OCI-M1 (cell line): ENCODE measurements at places on chromosomes 11 and 22.

GRCh38 chr11:16016468-16016829 is 339.9 kb downstream of the SOX6 start:
- DNase-seq: no peak

DNA sequence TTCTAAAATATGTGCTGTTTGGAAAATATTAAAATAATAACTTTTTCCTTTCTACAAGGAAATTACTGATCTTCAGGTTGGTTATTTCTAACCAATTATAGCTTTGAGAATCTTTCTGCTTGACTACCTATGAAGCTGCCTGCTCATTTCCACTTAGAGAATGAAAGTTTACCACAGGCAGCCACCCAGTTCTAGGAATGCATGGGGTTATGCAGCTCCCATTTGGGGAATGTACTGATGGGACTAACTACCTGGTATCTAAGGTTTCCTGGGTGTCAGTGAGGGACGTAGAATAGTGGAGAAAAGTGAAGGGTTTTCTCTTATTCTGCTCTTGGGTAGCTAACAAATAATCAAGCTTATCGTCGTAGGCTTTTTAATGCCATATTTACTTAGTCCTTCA is 73.4 kb downstream of the DEUP1 start:
- no peak for DNase-seq

DNA sequence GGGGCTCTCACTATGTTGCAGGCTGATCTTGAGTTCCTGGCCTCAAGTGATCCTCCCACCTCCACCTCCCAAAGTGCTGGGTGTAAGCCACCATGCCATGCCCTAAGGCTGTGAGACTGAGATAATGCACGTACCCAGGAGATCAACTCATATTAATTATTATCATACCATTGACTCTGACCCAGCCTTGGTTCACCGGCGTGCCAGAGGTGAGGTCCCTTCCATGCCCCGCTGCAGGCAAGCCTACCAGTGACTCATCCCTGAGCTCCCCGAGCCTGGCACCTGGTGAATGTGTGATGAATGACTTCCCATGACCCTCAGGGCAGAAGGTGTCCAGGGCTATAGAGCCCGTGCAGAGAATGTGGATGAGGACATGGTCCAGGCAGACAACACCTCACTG is 12.1 kb downstream of the GAL3ST1 start:
- no peak for DNase-seq

DNA sequence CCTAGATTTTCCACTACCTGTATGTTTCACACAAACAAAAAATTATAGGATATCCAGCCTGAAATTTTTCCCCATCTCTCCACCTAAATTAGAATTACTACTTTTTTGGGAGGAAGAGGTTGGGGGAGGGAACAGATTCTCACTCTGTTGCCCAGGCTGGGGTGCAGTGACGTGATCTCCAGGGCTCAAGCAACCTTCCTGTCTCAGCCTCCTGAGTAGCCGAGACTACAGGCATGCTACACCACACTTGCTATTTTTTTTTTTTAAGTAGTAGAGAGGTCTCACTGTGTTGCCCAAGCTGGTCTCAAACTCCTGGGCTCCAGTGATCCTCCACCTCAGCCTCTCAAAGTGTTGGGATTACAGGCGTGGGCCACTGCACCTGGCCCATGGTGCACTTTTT is 9.5 kb downstream of the JAML start:
- DNase-seq: no peak

DNA sequence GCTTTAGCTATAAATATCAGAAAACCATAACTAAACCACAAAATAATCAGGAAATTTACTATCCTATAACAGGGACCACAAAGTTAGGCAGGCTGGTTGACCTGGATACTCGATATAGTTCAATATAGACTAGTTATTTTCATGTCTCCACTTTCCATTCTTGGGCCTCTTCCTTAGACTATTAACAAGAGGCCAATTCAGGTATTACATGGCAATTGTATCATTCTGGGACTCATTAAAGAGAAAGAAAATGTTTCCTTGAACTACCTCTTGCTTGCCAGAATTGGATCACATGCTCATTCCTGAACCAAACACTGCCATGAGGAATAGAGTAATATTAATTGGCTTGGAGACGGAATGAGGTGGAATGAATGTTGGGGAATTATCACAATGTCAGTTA is 76.0 kb downstream of the EIF3M start:
- DNase-seq: no peak

GRCh38 chr11:11401960-11402535 is 49.0 kb upstream of the CSNK2A3 start:
- peak; percentile 57 for DNase-seq

DNA sequence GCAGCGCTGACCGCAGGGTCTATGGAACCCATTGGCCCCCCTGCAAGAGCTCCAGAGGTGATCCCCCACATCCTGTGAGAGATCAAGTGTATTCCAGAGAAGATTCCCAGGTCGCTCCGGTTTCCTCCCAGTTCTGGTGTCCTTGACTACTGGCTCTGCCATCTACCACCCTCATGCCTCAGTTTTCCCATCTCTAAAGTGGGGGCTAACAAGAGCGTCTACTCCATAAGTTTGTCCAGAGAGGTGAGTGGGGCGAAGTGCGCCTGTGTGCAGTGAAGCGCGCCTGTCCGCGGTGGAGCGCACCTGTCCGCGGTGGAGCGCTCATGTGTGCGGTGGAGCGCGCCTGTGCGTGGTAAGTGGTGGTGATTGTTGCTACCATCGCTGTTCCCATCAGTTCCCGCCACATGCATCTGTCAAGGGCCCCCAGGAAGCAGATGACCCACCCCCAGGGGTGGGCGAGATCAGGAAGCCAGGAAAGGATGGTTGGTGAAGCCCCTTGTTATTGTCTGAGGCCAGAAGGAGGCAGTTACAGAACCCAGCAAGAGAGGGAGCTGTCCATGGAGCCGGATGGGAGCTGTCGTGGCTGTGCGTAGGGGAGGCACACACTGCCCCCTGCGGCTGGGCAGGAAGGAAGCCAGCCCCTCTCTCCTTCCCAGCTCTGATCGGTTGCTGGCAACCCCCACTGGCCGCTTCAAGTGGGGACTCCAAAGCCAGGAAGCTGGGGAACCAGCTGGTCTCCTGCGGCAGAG is 73.2 kb upstream of the FGF3 start:
- DNase-seq: peak; percentile 55

DNA sequence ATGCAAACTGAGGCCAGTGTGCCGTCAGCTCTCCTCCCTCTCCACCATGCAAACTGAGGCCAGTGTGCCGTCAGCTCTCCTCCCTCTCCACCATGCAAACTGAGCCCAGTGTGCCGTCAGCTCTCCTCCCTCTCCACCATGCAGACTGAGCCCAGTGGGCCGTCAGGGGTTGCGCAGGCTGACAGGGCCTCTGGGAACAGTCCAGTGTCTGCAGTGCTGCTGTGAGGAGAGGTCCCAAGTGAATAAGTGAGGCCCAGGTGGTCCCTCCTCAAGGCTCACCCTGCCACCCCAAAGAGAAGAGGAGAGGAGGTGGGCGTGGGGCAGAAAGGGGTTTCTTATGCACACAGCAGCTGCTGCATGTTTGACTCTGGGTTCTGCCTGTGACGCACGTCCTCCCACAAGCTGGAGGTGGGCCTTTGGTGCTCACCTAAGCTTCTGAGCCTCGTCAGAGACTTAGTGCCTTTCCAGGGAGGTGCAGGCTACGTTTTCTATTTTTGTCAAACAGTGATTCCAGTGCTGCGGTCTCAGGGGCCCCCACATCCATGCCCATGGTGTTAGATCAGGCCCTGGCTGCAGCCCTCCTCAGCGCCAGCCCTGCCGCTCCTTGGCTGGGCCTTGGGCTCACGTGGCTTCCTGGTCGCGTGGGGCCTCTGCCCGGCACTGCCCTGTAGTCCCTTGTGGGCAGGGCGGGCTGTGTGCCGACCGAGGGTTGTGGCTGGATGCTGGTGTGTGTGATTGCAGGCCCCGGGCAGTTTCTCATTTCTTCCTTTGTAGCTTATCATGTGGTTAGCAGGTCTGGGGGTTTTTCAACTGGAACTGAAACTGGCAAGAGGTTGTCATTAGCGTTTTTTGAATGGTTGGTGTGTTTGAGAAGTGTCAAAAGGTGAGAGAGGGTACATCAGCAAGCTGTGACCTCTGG is 7.1 kb downstream of the TPCN2 start:
- DNase-seq: peak; percentile 54

DNA sequence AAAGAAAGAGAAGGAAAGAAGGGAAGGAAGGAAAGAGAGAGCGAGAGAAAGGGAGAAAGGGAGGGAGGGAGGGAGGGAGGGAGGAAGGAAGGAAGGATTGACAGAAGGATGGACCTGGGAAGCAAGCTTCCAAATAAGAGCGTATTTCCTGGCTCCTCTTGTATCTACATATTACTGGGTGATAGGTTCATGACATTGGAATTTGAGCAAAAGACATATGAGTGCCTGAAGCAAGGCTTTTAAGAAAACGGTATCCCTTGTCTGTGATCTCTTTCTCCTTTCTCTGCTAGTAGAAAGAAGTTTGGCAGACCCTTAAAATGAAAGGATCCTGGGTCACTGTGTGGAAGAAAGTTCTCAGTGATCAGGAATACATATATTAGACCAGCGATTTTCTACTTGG is 932.2 kb upstream of the CCDC90B start:
- DNase-seq: no peak

- no peak for DNase-seq
These were observed 42.0 kb upstream of the LIPT2 start for GRCh38 chr11:74535371-74536160.

GRCh38 chr11:86150847-86151173 is 81.9 kb upstream of the PICALM start:
- DNase-seq: no peak

- DNase-seq: no peak
These were observed 66.1 kb downstream of the CHST1 start for GRCh38 chr11:45599161-45599943.

GRCh38 chr11:17890325-17890724 is 122.5 kb downstream of the SERGEF start:
- DNase-seq: no peak

DNA sequence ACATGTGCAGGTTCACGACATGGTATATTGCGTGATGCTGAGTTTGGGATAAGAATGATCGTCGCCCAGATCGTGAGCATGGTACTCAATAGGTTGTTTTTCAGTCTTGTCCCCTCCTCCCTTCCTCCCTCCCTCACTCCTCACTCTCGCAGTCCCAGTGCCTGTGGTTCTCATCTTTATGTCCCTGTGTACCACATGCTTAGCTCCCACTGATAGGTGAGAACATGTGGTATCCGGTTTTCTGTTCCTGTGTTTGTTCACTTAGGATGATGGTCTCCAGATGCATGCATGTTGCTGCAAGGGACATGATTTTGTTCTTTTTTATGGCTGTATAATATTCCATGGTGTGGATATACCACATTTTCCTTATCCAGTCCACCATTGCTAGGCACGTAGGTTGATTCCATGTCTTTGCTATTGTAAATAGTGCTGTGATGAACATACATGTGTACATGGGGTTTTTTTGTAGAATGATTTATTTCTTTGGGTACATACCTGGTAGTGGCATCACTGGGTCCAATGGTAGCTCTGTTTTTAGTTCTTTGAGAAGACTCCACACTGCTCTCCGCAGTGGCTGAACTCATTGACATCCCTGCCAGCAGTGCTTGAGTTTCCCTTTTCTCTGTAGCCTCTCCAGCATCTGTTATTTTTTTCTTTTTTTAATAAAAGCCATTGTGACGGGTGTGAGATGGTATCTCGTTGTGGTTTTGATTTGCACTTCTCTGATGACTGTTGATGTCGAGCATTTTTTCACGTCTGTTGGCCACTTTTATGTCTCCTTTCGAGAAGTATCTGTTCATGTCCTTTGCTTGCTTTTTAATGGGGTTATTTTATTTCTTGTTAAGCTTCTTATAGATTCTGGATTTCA is 16.4 kb downstream of the ZBED4 start:
- DNase-seq: peak; percentile 9

DNA sequence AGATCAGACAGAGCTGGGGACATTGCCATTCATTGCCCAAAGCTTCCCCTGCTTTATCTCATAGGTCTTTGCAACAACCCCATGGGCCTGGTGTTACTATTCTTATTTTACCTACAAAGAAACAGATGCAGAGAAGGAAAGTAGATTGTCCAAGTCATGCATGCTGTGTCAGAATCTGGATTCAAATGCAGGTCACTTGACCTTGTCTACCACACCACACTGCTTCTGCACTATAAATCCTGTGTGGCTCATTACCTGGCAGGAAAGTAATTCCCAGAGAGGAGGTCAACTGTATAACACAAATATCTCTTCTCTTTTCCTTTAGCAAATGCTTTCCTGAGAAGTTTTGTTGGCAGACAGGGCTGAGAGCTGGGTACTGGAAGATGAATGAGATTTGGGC is 18.5 kb downstream of the PLEKHB1 start:
- DNase-seq: no peak

DNA sequence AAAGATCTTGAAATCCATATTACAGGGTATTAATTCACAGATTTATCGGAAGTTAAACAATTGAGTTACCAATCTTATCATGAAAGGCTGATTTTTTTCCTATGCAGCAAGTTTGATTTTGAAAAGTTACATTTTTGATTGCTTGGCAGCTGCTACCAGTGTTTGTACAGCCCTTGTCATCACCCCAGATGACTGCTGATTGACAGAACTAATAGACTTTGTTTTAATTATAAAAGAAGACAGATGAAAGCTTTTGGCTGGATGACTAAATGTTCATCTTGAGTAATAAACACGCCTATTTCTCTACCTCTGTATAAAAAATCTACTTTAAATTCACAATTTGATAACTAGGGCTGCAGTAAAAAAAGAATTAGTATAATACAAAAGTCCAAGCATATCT is 259.7 kb downstream of the TTC28 start:
- DNase-seq: no peak

DNA sequence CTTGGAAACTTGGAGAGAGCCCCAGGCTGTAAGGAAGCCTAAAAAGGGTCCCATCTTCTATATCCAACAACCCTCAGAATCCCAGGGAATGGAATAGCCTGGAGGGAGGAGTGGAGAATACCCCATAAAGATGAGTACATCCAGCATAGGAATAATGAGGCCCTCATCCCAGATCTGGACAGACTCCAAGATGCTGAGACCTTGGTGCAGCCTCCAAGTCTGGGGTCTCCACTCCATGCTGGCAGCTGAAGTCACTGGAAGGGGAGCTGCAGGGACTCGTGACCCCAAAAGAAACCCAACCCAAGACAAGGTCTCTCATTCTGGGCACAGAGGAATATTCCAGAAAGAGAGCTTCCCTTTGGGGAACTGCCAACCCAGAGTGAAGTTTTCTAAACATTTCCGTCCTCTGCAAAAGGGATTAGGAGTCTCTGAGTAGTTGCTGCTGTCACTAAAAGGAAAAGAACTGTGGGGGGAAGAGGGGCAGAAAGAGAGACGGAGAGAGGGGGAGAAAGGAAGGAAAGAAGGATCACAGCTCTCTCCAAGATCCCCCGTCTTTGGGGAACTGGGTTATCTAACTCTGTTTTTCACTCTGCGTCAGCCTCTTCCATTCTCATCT is 589 bp downstream of the SCGB1A1 start:
- no peak for DNase-seq

DNA sequence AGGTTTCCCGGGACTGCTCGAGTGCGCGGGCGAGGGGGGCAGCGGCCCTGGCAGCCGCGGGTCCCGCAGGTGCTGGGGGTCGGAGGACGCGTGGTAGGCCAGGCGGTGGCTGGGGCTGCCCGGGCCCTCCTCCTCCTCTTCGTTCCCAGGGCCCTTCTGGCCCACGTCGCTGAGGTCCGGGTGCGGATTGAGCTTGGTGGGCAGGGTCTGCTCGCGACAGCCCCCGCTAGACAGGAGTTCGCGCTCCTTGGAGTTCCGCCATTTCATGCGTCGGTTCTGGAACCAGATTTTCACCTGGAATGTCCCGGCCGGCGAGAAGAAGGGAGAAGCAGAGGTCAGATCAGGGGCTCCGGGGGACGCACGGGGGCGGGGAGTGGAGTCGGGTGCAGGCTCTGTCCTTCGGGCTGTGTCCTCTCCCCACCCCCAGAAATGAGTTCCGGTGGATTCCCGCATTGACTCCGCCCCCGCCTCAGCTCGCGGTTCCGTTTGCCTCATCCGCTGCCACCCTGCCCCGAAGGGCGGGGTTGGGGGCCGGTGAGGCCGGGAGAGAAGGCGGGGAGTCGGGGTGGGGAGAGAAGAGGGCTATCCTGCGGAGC is 3.9 kb downstream of the DBX1 start:
- no peak for DNase-seq
